ENCODE measurements at places on chromosomes 4 and X.

DNA sequence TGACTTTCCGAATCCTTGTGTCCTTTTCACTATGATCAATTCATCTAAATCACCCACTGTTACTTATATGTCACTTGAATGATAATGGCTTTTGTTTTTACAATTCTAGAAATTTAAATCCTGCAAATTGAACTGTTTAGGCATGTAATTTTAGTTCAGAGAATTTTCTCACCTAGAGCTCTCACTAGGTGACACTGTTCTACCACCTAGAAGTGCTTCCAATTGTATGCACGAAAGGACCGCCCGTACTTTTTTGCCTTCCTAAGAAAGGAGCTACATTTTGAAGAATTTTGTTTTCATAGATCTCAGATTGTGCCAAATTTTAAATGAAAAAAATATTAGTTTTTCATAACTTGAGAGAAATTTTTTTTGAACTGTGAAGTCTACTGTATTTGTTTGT is 481.6 kb upstream of the FSTL5 start:
- DNase-seq, result no peak

- no peak for DNase-seq
These were observed 290.5 kb downstream of the RAB28 start for GRCh38 chr4:13193662-13194061.

DNA sequence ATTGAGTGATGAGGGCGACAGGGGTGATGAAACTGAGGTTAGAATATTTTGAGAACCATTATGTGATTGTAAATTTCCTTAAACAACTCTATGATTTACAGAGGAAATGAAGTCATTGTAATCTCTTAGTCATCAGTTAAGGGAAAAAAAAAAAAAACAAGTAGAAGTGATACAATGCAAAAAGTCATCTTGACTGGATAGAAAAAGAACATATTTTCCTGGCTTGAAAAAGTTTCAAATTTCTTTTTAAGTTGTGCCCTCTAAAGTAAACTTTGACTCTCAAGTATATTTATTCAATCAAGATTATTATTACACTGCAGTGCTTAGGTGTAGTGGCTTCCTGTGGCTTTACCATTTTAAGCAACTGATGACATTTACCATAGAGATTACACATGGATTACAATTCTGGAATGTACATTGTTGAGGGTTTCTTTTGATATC is 40.6 kb downstream of the GABRB1 start:
- DNase-seq, result no peak

GRCh38 chr4:148073349-148073748 is 341.5 kb downstream of the ARHGAP10 start:
- no peak for DNase-seq

DNA sequence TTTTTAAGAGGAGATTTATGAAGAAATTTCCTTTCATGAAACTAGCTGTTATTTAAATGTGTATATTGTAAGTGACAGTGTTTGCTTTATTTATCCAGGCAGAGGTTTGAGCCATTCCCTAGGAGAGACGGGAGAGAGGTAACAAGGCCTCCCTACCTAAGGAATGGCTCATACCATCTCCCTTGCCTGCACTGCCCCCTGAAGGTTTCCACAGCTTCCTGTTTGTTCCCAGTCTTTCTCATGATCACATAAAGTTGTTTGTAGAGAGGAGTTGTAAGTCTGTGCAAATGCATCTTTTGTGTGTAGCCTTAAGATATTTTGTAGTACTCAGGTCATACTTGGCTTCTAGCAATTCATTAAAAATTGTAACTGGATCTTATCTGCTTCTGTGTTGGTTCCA is 1504.5 kb upstream of the PCDH10 start:
- no peak for DNase-seq

DNA sequence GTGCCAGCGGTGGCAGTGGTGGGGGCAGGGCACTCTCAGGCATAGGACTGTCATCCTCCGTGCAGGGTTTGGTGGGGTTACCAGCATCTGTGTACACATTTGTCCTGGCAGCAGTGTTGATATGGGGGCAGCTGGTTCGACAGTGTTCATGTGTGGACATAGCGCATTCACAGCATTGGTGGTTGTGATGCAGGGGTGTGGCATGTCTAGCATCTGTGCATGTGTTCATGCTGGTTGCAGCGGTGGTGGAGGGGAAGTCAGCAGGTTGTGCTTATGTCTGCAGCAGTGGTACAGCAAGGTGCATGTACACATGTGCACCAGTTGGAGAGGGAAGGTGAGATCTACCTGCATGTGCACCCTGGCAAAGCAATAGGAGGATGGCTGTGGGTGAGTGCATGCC is 75.3 kb upstream of the ZXDB start:
- no peak for DNase-seq

DNA sequence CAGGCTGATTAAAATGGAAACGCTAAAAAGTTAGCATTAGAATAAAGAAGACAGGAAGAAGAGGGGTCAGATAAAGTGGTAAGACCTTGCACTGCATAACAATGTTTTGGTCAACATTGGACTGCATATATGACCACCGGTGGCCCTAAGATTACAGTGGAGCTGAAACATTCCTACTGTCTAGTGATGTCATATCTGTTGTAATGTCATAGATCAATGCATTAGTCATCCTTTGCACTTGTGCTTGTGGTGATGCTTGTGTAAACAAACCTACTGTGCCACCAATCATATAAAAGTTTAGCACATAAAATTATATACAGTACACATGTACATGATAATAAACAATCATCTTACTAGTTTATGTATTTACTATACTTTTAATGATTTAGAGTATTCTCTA is 73.0 kb downstream of the TMEM165 start:
- no peak for DNase-seq

DNA sequence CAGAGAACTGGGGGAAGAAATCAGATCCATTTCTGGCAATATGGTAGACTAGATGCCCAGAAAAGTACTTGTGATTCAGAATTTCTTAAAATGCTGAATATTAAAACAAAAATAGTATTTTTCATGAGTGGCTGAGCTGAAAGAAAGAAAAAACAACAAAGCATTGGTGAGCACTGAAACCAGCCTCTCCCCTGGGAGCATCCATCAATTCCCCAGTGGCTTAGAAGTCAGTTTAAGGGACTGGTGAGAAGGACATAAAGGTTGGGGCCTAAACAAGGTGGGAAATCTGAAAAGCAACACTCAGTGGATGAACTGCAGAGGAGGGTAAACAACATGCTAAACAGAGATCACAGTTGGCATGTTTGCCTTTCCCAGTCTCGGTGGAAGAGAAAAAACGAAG is 20.4 kb downstream of the LRBA start:
- peak; percentile 4 for DNase-seq

DNA sequence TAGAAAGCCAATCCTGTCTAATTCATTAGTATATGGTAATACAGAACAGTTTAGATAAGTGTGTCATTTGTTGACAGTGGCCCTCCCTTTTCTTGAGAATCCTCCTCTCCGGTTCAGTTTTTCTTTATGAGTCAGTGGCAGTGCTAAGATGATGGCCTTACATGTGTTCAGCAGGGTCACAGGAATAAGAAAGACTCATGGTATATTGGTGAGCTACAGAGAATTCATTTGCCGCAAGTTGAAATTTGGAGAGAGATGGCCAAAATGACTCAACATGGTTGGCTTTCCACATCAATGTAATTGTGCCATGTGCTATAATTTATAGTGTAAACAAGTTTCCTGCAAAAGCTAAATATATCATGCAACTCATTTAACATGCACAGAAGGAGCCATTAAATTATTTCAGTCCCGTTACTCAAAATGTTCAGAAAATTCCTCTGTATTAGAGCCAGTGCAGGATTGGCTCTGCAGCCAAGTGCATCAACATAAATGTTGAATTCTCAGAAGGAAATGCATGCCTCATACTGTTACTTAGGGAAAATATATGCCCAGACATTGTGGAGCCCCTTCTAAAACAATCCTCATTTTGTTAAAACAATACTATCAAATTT is 374.3 kb downstream of the AFF2 start:
- no peak for DNase-seq

DNA sequence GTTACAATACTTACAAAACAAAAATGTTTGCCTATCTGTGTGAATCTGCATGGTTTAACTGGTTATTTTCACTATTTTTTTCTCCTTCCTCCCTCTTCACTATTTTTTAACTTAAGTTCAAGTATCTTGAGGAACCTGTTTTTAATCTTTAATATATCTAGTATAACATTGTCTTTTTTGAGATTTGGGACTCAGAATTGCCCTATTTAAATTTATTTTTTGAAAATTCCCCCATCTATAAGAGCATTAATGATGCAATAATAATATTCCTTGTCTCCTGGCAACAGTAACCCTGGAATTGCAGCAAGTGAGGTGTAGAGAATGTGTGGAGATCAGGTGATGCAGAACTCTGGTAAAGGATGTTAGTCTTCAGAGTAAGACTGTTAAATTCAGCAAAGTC is at the start of gene TENT5D:
TENT5D (plus strand) TSS at position 301 of the 400 bp plus-strand sequence. CDS start 22,093 bp downstream, outside the sequence.
- no peak for DNase-seq

- no peak for DNase-seq
These were observed 72.5 kb upstream of the EMCN start for GRCh38 chr4:100590325-100590724.

- DNase-seq, result no peak
These were observed 1441.6 kb upstream of the PCDH7 start for GRCh38 chr4:29278585-29278984.

DNA sequence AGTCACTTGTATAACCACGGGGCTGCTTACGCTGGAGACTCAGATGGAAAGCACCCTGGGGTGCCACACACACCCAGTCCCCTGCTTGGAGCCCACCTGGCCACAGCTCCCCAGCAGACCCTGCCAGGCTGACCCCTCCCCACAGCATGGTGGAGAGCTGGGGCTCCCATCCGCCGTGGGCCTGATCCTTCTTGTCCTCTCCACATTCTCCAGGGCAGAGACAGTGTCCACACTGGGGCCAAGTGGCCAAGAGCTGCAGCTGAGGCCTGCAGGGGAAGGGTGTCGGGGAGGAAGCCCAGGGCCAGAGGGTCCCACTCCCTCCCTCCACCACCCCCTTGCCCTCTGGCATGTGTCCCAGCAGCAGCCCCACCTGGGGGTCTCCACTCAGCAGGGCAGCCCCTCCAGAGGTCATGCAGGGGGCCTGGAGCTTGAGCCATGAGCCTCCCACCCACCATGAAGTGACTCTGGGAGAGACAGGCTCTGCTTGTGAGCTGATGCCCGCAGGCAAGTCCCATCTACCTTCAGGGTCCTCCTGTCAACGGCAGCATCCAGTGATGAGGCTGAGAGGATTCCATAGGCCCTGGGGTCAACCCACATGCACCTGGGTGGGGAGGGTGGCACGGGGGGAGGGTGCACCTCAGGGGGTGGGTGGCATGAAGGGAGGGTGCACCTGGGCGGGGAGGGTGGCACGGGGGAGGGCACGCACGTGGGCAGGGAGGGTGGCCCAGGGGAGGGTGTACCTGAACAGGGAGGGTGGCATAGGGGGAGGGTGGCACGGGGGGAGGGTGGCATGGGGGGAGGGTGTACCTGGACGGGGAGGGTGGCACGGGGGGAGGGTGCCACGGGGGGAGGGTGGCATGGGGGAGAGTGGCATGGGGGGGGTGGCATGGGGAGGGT is 56.4 kb downstream of the FAM53A start:
- peak; percentile 70 for DNase-seq

GRCh38 chr4:41548305-41548880 is 10.4 kb downstream of the LIMCH1 start:
- no peak for DNase-seq

GRCh38 chr4:119118397-119118796 is 17.2 kb upstream of the MYOZ2 start:
- DNase-seq, result no peak

- DNase-seq, result no peak
These were observed 16.6 kb downstream of the AP1S2 start for GRCh38 chrX:15838017-15838416.

GRCh38 chr4:185839194-185839712 is 27.3 kb upstream of the SORBS2 start:
- DNase-seq, result no peak
